ENCODE measurements at places on chromosomes 4 and X.

- DNase-seq: no peak
Measured at GRCh38 chr4:174869339-174869738, 40.3 kb upstream of the GLRA3 start.

- no peak for DNase-seq
Measured at GRCh38 chr4:99148550-99148949, 4.5 kb upstream of the ADH4 start.

DNA sequence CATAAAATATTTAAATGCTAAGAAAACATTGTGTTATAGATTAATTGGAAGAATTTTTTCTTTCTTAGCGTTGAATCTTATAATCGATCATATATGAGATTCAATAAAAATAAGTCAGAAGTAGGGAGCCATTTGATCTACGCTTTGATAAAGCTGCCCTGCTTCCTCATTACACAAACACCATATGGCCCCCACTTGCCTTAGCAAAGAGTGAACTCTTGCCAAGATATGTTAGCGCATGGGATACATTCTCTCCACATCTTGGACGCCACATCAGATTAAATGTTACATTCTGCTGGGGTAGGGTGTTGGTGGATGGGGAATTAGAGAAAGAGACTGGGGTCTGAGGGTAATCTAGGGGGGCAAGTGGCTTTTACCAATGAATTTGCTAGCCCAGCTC is 207.7 kb upstream of the MID1 start:
- DNase-seq: no peak

DNA sequence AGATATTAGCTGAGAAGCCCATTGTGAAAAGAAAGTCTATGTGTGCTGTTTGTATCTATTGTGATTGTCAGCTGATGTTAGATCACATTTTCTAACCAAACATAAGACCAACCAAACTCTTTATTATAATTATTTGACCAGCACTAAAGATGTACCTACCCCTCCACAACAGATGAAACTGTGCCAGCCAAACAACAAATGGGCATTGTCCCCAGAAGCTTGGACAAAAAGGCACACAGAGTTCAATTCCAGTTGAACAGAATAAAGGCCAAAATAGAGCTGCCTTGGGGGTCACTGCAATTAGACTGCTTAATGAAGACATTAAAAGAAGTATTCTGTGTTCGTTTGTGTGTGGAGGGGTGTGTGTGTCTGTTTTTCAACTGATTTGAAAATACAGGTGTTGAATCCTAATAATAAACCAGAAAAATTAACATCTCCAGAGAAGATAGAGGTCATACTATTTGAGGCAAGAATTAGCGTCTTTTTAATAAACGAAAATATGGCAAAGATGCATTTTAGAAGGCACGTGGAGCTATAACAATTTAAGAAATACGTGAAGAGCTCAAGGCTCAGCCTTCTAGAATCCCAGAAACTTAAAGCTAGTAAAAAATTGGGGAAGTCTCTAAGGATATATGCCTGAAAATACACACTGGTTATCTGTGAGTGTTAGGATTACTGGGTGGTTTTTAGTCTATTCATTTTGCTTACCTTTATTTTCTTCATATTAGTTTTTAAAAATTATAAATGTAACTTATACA is 2.2 kb downstream of the SPP1 start:
- no peak for DNase-seq

DNA sequence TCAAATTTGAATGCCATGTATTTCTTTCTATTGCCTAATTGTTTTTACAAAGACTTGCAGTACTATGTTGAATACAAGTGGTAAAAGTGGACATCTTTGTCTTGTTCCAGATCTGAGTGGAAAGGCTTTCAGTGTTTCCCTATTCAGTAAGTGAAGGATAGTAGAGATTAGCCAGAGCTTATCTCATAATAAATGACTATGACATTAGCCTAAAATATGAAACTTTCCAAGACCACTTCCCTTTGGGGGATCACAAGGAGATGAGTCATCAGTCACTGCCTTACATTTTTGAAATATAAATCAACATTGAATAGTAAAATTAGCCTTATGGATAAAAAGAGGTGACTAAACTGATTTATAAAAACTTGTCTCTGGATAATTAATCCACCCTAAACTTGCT is 554.1 kb upstream of the MAGEB2 start:
- DNase-seq: no peak

- DNase-seq: no peak
Measured at GRCh38 chr4:4269856-4270255, 20.1 kb downstream of the LYAR start.

DNA sequence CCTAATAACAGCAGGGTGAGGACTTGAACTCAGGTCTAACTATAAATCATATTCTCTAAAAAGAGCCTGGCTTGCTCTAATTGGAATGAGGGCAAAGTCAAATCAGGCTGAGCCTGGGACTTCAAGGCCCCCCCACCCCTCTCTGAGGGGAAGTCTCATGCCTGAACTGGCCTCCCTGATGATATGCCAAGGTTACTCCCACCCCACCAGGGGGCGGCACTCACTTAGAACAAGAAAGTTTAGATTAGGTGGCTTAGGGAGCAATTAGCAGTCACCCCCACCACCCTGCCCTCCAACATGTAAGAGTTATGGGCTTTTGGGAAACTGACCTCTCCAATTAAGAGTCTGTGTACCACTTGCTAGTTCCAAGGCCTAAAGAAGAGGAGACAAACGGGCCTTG is 2.7 kb downstream of the FOXO4 start:
- no peak for DNase-seq

GRCh38 chrX:132563976-132564375 is 75.1 kb upstream of the MBNL3 start:
- no peak for DNase-seq

- no peak for DNase-seq
Measured at GRCh38 chr4:144562019-144562705, 83.8 kb upstream of the HHIP start.

DNA sequence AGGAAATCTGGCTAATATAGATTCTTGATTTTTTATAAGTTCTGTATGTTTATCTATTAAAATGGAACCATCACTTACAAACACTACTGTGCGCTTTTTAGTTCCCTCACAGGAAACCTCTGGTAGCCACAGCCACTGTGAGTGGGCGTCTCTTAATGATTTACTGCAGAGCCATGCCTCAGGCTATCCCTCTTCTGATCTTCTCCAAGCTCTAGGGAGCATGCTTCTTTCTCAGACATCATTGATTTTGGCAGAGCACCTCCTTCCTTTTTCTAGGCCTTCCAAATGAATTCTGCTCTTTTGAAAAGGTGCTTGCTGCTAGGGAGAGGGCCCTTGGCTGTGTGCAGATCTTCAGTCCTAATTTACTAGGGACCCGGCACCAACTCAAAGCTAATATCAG is 61.1 kb upstream of the STS start:
- DNase-seq: no peak

DNA sequence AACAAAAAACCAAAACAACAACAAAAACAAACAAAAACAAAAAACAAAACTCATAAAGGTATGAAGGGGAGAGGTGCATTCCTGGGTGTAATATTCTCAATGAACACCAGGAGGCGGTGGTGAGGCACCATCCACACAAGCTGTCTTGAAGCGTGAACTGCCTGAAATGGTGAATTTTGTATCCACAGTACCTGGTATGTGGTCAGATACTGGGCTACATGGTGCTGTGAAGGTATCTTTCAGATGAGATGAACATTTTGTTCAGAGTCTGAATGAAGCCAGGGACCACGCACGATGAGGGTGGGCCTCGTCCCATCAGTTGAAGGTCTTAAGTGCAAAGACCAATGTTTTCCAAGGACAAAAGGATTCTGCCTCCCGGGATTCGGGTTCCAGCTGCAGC is 58.5 kb downstream of the ASMT start:
- DNase-seq: no peak

DNA sequence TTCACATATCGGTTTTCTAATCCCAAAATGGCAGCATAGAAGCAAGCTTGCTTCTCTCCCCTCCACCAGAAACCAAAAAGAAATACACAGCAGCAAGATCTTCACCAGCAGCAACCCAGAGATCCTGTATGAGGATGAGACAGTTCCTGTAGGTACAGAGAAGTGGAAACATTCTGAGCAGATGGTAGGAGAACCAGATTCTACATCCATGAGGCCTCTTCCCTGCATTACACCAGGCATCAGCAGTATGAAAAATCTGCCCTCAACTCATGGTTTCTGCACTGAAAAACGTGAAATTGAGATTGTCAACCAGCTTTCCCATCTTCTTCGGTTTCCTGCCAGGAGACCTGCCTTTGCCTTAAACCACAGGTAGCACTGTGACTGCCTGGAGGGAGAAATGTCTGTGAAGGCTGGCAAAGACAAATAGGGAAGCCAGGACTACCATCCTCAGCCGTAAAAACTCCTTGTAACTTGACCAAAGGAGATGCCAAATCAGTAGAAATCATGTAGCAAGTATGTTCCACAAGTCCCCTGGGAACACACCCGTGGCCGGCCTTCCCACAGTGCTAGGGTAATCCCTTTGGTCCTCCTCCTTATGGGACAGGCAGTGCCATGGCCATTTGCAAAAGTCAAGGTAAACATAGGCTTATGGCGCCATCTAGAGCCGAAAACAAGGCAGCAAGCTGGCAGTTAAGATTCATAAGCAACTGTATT is 24.0 kb upstream of the MTHFD2L start:
- peak; percentile 22 for DNase-seq

- no peak for DNase-seq
Measured at GRCh38 chr4:124748965-124749364, 36.4 kb upstream of the ANKRD50 start.

DNA sequence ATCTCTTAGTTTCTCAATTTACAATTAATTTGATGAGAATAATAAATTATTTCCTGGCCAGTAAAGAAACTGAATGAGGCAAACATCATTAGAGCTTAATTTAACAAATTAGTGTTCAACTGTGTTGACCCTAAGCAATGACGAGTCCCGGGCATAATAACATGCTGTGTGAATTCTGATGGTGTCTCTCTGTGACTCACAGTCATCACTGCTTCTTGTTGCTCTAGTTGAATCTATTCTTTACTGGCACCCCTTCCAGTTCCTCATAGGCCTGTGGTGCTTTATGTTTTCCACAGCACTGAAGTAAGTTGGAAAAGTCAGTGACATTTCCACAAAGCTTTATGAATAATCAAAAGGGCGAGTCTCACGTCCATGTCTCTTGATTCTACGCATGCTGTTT is 57.7 kb upstream of the SLC7A11 start:
- no peak for DNase-seq

DNA sequence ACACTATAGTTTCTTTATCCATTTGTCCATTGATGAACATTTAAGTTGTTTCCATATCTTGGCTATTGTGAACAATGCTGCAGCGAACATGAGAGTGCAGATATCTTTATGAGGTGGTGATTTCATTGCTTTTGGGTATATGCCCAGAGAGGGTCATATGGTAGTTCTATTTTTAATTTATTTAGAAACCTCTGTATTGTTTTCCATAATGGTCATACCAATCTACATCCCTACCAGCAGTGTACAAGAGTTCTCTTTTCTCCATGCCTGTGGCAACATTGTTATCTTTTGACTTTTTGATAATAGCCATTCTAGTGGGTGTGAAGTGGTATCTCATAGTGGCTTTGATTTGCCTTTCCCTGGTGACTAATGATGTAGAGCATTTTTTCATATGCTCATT is 48.8 kb downstream of the EDA start:
- DNase-seq: no peak

- no peak for DNase-seq
Measured at GRCh38 chrX:10922159-10922558, 189.0 kb upstream of the HCCS start.

- DNase-seq: no peak
Measured at GRCh38 chr4:5398056-5398455, 310.3 kb downstream of the EVC2 start.

GRCh38 chr4:55545151-55545550 is 1.6 kb downstream of the CLOCK start:
- DNase-seq: no peak

GRCh38 chr4:6287017-6287788 is 17.6 kb downstream of the WFS1 start:
- DNase-seq: no peak

DNA sequence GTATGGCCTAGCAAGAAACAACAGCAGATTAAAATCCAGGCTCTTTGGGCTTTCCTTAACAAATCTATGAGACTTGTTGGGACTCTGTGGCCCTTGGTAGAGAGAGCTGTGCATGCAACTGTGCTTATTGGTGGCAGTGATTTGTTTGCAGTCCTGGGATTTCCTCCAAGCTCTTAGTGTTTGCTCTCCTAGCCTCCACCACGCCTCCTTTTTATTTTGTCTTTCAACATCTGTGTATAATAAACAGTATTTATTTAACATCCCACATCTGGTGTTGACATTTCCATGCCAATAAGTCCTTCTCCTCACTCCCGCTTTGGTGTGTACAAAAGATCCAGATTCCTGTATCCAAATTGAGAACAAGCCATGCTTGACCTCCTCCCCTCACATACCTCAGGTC is 3.1 kb downstream of the TNMD start:
- no peak for DNase-seq

GRCh38 chrX:124045109-124045508 is 83.6 kb downstream of the STAG2 start:
- no peak for DNase-seq

DNA sequence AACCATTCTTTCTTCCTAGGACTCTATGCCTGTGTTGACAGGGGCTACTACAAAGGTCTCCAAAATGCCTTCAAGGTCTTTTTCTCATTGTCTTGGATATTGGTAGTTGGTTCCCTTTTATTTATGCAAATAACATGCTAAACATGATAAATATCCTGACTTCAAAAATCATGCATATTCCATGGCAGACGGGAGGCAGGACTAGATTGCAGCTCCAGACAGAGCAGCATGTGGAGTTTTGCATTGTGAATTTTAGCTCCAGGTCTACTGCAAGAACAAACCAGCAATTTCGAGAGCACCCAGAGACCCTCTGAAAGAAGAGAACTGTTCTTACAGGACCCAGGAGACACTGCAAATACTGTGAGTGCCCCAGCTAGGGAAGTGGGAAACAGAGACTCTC is 254.9 kb downstream of the RCHY1 start:
- DNase-seq: no peak

DNA sequence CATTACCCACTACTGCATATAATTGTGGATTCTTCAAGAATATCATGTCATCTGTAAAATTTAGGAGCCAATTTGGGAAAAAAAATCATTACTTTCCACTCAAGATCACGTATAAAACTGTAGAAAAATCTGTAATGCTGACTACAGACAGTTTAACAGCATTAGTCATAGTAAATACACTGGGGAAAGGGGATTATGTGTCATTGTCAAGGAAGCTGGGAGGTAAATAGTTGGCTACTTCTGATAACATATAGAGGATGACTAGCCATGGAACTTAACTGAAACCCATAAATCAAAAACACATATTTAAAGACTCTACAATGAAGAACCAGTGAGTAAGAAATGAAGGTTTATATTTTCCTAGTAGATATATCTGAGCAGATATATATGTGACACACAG is 1666.4 kb upstream of the IGFBP7 start:
- DNase-seq: no peak

All from NCI-H1048 (cell line).